RWPE1 (cell line): ENCODE measurements at places on chromosomes 1 and 21.

GRCh38 chr1:23646091-23646490, 45.5 kb upstream of the RPL11 start:
- DNase-seq, result no peak

DNA sequence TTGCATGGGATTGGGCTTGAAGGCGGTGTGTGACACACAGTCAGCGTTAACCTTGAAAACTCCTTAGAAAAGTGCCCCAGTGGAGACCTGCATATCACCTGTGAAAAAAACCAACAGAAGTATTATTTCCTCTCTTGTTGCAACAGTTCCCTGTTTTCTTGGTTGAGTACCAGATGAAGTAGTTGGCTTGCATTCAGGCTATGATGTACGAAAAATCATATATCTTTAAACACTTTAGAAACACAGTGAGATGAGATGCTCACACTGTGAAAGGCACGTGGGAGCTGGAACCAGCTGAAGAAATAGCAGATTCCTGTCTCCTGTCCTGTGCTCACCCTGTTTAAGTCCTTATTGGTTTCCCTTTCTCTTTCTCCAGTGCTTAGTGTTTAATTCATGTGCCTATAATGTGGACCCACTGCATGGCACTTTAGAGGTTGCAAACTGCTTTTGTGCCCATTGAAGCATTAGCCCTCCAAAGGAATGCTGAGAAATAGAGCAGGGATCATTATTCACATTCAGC, 2.8 kb downstream of the CAMK1G start:
- DNase-seq, result no peak

GRCh38 chr1:21325231-21325718, 35.0 kb upstream of the ECE1 start:
- no peak for DNase-seq

DNA sequence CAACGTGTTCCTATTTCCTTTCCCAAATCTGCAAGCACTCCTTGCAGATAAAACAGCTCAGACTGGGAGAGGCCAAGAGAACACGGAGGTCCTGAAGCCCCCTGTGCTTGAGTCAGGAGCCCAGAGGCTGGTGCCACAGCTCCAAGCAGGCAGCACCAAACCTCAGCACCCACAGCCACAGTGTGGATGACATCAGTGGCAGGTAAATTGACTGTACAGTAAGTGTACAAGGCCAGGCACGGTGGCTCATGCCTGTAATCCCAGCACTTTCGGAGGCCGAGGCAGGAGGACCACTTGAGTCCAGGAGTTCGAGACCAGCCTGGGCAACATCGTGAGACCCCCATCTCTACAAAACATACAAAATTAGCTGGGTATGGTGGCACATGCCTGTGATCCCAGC, 1.9 kb upstream of the COL6A1 start:
- DNase-seq, result no peak

DNA sequence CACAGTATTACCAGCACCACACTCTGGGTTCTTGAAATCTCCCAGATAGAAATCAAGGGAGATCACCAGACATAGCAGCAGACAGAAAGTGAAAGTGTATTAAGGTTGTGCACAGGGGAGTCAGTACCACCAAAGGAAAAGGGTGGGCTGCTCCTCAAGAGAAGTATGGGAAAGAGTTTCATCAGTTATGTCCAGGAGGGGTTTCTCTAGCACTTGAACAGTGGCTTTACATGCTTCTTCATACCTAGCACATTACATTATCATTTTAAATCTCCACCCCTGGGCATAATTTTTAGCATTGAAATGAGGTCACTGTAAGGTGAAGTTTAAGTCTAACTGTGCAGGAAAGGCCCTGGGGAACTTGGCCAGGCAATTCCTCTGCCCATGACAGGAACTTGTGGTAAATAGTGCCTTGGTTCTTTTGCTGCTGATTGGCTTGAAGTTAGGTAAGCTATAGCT, 601.0 kb downstream of the NUF2 start:
- no peak for DNase-seq

DNA sequence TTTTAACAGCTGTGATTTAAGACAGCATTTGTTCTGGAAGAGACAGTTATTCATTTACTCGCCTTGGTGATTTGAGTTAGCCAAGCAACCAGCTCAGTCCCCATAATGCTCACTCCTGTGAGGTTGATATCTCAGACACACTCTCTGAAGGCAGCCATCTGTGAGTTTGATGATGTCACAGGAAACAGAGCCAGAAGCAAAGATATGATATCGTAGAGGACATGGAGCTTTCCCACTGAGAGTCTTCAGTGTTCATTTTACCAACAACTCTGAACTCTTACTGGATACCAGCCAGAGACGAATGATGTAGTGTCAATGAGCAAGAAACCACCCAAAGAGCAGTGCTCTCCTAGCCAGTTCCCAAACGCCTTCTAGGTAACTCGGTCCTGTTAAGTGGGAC, 219.4 kb downstream of the SLC35F3 start:
- DNase-seq, result no peak
